Prostate gland (tissue), 2 donors: ENCODE measurements at places on chromosomes 6 and 20. TPM values are rescaled to one million over a fixed set of nuclear protein-coding genes. Genes with fewer than 3 reads are reported as not detected.

DNA sequence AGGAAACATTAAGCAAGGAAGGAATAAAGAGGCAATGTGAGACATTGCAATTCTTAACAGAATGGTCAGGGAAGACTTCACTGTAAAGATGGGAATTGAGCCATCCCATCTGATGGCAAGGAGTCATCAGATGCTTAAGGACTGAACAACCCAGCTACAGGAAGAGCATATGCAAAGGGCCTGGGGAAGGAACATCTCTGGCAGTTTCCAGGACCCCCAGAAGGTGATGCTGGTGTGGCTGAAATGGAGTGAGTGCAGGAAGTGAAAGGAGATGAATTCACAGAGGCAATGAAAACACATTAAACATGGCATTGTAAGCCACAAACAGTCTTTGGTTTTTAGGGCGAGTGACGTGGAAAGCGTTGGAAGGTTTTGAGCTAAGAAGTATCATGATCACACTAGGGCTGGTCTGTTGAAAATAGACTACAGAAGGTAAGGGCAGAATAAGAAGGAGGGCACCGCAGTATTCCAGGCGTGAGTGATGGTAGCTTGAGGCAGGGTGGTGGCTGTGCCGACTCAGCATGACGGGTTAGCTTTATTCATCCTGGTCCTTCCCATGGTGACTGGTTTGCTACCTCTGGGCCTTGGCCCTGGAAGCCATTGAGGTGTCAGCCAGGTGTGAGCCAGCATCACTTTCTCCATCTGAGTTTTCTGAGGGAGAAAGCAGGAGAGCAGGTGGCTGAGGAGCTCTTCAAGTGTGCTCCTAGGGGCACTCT lies 6.8 kb downstream of the BTN2A1 start:
- DNase-seq: no peak

SLC22A16 gene
- 2.7 TPM for total RNA-seq

DNA sequence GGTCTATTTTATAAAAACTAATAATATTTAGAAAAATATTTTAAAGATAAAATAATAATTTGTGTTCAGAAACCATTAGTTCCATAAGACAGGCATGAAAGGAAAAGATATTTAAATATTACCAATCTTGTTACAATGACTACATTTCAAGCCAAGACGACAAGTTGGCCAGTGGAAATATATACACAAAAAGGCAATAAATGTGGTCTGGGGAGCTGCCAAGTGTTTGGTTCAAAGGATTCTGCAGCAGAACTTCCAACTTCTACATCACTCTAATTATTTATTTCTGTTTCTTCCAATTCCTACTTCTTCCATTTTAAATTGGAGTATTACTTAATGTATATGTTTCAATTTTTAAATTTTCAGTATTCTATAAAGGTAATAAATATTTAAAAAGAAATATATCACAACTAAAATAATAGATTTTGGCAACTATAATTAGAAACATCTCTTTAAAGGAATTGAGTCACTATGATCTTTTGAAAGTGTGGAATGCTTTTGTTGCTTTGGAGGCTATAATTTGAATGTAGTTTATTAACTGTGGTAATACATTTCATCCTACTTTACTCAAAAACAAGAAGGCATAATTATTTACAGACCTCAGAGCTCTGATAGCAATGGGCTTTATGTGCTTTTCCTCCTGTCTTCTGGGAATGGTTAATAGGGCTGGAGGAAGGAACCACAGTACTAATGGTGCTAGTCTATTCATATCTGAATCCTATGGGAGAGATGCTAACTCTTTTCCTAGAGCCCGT lies 129.7 kb upstream of the FAM184A start:
- peak; percentile 63 for DNase-seq

DNA sequence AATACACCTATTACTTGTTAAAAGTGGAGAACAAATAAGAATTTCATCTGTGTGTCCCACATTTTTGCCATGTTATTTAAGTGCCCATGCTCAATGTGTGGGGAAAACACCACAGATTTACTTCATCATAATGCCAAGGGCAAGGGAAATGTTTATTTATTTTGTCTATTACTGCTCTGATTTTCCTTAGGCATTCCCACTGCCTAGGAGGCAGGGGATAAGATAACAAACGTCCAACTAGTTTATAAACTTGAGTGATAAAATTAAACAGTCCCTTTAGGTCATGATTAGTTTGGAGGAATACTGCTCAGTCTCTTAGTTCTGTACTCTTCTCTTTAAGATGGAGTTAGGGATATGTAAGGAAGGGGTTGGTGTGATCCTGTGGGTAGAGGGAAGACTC lies 598.4 kb upstream of the MARCKS start:
- DNase-seq: no peak

F13A1 gene
- total RNA-seq: 3.5 TPM

CDH4 gene
- total RNA-seq: 0.05 TPM

MMP24 gene
- 1.7 TPM for total RNA-seq

DNA sequence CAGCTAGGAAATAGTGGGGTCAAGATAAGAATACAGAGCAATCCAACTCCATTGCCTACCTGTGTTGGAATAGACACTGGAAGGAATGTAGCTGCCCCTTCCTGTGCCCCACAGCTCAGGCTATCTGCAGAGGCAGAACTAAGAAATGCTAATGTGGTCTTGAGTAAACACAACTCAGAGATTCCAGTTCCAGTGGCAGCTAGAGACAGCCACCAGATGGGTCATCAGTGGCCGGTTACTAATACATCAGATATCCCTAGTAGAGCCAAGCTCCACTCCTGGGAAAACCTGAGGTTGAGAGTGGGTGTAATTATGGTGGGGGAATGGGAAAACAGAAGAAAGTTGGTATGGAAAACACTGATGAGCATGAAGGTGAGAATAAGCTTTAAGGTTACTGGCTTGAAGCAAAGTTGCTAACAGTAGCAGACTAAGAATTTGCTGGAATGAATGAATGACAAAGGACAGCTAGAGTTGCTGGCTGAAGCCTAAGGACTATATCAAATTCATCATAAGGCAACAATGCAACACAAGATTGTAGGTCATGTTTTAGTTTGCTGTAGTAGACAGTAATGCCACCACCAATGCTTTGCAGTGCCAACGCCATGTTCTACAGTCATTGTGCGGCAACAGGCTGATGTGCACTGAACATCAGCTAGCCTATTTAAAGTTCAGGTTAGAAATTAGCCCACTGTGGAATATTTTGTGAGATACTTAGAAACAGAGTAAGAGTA lies 28.3 kb upstream of the FAM83C start:
- no peak for DNase-seq

GRCh38 chr20:49549801-49550551 lies 18.0 kb downstream of the PTGIS start:
- no peak for DNase-seq

GRCh38 chr6:126335210-126335609 lies 4.7 kb upstream of the CENPW start:
- DNase-seq: no peak

- DNase-seq: no peak
These were observed 273.9 kb downstream of the RFPL4B start for GRCh38 chr6:112620812-112621569.

- DNase-seq: no peak
These were observed 124.0 kb downstream of the LAMA2 start for GRCh38 chr6:129006724-129007514.

DNA sequence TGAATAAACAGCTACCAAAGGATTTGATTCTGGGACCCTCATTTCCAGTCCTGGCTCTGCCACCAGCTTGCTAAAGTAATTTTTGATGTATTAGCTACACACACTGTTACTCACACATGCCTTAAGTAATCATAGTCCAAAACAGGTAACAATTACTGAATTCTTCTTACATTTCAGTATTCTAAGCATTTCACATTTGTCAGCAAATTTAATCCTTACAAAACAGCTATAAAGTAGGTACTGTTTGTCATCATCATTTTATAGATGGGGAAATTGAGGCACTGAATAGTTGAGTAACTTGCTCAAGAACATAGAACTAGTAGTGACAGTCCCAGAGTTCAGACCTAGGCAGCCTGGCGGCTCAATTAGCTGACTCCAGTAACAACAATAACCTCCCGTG lies 272.6 kb downstream of the QKI start:
- DNase-seq: no peak

DNA sequence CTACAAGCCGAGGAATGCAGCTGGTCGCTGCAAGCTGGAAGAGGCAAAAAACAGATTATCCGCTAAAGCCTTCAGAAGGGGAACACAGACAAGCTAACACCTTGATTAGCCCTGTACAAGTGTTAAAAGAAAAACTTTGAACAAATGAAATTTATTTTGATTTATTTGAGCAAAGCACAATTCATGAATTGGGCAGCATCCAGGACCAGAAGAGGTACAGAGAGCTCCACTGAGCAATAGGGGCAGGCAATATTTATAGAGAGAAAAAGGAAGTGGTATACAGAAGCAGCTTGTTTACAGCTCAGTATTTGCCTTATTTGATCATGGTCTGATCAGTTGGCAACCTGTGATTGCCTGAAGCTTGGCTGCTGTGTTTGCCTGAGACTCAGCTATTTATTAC lies 17.6 kb downstream of the HLA-DOB start:
- no peak for DNase-seq

DNA sequence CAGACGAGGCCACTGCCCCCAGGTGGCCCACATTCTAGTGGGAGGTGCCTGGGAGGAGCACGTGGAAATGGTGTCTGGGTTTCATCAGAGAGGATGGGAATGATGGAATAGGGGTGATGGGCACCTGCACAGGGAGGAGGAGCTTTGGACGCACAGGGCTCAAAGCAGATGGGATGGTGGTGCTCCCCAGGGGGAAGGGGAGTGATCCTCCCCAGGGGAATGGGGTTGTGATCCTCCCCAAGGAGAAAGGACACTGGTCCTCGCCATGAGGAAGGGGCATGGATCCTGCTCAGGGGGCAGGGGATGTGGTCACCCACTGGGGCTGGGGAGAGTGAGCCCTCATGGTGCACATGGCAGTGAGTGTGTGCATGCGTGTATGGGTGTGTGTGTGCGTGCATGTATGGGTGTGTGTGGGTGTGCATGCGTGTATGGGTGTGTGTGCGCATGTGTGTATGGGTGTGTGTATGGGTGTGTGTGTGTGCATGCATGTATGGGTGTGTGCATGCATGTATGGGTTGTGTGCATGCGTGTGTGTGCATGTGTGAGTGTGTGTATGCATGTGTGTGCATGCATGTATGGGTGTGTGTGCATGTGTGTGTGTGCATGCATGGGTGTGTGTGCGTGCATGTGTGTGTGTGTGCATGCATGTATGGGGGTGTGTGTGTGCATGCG lies 49.7 kb upstream of the SLCO4A1 start:
- DNase-seq: no peak

- DNase-seq: no peak
These were observed 77.0 kb upstream of the MAP7 start for GRCh38 chr6:136627191-136627590.

DNA sequence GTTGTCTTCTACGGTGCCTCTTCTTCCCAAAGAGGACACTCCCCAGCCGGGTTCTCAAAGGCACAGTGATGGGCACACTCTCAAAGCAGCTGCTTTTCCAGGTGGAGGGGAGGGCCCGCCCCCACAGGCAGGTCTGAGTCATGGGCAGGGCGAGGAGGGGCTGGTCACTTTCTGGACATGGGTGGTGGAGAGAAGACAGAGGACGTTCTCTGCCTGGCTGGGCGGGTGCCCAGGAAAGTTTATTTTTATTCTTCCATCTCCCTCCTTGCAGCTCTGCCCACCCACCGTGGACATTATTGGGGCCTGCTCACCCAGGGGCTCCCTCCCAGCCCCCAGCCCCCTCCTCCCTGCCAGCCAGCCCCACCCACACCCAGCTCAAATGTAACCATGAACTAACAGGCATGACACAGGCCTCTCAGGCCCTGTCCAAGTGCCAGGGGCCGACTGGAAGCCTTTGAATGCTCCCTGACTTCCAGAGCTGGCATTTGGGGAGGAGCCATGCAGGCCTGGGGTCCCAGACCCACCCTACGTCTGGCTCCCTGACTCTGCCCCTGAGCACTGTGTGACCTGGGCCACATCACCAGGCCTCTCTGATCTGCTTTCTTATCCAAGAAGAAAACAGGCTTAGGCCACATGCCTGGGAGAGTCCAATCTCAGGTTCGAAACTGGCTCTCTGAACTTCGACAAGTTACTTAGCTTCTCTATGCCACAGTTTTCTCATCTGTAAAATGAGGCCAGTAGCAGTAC lies 8.0 kb downstream of the TGM2 start:
- DNase-seq: peak; percentile 14

GRCh38 chr20:45489083-45489531 lies 19.6 kb downstream of the WFDC2 start:
- DNase-seq: no peak

DNA sequence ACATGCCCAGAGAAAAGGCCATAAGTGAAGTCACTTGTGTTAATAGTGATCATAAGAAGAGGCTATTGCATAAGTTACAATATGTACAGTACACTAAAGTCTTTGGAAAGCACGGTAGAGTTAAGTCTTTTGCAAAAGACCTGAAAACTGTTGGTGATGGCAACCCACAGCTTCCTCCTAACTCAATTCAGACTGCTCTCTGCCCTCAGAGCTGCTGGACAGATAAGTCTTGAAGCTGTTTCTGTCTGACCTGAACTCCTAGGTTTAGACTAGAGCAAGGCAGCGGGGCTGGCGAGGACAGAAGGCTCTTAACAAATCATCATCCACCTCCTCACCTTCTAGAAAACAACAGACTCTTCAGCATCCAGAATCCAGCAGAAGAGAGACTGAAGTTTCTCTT lies 125.4 kb downstream of the CD24 start:
- DNase-seq: no peak

STMN3 gene
- 21.2 TPM for total RNA-seq

SALL4 gene
- 1.8 TPM for total RNA-seq

- no peak for DNase-seq
These were observed 401.4 kb downstream of the MAFB start for GRCh38 chr20:40287683-40288082.

DNA sequence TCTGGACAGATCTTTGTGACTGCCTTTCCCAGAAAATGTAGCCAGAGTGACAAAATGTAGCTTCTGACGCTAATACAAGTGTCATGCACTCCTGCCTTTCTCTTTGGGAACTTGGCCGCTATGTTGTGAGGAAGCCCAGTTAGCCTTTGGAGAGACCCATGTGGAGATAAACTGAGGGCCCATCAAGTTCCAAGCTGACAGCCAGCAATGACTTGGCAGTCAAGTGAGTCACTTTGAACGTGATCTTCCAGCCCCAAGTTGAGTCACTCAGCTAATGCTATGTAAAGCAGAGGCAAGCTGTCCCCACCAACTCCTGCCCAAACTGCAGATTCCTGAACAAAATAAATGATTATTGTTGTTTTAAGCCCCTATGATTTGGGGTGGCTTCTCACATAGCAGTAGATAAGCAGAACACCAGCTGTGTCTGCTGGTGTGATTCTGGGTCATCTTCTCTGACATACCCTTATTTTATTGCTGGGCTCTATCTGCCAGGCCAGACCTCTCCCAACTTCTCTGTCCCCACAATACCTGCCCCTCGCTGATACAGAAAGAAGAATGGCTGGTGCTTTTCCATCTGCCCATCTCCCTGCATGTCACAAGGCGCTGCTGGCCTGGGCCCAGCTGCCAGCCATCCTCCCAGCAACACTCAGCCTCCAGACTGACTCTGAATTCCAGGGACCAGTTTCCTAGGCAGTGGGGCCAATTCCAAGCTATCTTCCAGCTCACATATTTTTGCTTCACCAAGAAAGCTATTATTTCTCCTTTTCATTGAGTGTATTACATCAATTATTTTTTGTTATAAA lies 274.8 kb downstream of the LRFN2 start:
- no peak for DNase-seq
